ENCODE measurements at places on chromosomes 16 and 17.
A peak's percentile ranks its signal among the peaks of the same experiment; 100 is the strongest.

DNA sequence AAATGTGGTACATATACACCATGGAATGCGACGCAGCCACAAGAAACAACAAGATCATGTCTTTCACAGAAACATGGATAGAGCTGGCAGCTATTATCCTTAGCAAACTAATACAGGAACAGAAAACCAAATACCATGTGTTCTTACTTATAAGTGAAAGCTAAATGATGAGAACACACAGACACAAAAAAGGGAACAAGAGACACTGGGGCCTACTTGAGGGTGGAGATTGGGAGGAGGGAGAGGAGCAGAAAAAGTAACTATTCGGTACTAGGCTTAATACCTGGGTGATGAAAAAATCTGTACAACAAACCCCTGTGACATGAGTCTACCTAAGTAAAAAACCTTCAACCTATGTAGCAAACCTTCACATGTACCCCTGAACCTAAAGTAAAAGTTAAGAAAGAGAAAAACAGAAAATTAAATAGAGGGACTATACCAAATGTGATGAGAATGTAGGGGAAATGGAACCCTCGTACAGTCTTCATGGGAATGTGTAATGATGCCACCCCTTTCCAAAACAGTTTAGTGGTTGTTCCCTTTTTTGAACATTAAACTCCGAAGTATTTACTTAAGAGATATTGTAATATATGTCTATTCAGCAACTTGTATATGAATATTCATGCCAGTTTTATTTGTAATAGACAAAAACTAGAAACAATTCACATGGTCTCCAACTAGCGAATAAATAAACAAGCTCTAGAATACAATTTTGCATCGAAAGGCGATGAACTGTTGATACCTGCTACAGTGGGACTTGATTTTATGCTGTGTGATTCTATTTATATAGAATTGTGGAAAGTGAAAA lies 33.9 kb downstream of the AHSP start:
- DNase-seq: no peak

DNA sequence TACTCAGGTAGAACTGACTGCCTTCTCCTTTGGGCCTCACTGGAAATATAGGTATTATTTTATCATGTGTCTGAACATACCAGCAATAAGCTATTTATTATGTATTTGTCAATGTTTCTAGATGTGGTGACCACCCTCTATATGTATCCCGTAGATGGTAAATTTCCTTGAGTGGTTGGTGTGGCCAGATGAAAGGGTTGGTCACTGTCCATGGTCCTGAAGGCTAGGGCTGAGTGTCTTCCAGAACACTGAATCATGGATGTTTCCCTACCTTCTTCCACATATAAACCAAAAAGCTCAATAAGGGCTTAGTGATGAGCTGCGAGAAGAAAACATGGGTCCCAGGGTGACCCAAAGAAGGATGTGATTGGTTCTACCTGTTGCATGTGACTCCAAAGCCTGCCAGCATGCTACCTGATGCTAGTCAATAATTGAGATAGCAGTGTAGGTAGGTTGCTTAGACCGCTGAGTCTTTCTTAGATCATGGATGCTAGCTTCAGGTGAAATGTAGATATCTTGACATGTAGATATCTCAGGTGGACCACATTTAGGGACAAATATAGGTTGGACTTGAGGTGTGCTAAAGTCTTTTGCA lies 150.3 kb downstream of the ASIC2 start:
- DNase-seq: no peak

DNA sequence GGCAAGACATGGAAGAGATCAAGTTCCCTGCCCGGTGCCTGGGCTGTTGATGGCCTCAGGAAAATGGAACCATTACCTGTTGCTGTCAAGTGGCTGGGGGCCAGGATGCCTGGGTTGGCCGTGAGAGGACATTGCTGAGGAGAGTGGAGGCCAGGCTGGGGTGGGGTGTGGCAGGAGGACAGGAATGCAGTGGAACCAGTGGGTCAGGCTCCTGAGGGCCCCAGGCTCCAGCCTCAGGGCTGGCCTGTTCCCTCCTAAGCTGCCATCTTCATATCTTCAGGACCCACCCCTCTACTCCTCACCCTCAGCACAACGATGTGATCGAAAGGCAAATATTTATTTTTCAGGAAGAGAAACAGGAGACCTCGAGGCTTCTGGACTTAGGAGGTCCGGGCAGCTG lies 8.5 kb upstream of the YPEL3 start:
- no peak for DNase-seq

DNA sequence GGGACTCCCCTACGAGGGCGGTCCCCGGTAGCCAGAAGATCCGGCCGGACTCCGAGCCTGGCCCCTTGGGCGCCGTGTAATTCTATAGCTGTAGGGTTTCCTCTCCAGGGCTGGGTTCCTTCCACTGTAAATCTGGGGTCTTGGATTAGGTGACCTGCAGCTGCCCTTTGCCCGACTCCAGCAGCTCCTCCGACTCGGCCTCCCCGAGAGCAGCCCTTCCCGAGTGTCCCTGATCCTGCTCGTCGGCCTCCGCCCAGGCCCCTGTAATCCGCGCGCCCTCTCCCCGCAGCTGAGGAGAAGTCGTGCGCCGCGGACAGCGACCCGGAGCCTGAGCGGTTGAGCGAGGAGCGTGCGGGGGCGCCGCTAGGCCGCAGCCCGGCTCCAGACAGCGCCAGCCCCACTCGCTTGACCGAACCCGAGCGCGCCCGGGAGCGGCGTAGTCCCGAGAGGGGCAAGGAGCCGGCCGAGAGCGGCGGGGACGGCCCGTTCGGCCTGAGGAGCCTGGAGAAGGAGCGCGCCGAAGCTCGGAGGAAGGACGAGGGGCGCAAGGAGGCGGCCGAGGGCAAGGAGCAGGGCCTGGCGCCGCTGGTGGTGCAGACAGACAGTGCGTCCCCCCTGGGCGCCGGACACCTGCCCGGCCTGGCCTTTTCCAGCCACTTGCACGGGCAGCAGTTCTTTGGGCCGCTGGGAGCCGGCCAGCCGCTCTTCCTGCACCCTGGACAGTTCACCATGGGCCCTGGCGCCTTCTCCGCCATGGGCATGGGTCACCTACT lies 5.5 kb downstream of the TBX2 start:
- DNase-seq: no peak

GRCh38 chr16:17282247-17282646 lies 188.5 kb downstream of the XYLT1 start:
- no peak for DNase-seq

DNA sequence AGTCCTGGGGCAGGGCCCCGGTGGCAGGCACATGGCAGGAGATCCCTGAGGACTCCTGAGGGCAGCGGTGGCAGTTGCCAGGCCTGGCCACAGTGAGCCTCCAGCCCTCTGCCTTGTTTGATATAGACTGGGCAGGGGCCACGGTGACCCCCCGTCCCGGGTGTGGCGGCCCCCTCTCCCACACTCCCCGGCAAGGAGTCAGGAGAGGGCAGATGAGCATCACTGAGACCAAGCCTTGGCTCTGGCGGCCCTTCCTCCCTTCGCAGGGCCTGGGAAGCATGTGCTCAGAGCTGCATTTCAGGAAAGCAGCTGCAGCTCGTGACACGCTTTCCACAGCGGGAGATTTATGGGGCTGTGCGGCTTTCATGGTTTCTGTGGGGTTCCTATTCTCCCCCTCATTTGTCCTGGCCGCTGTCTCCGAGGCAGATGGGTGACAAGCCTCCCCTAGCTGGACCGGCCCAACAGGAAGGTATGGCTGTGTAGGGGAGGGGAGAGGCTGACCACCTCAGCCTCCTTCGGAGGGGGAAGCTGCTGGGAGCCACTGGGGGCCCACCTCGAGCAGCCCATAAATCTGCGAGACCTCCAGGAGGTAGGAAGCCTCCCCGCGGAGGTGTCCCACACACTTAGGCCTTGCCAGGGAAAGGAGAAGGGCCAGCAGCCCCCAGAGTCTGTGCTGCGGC lies 211.4 kb downstream of the NTN1 start:
- DNase-seq: no peak

DNA sequence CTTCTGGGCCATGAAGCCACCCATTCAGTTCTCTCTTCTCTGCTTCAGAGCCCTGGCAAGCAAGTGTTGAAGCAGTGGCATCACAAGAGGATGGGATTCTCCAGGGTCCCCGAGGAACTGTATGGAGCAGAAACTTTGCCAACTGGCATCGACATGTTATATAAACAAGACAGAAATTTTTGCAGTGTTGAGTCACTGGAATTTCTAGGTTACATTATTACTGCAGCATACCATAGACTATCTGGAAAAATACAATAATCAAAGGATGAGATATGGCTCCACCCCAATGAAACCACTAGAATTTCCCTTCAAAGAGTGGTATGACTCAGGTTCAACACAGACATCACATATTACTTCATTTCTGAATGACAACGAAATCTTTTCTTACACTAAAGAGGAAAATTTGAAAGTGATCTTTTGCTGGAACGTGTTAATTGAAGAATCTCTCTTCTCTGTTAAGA lies 343.0 kb upstream of the DYNLRB2 start:
- DNase-seq: no peak

- no peak for DNase-seq
These were observed 4.3 kb upstream of the CCL7 start for GRCh38 chr17:34265711-34266110.

DNA sequence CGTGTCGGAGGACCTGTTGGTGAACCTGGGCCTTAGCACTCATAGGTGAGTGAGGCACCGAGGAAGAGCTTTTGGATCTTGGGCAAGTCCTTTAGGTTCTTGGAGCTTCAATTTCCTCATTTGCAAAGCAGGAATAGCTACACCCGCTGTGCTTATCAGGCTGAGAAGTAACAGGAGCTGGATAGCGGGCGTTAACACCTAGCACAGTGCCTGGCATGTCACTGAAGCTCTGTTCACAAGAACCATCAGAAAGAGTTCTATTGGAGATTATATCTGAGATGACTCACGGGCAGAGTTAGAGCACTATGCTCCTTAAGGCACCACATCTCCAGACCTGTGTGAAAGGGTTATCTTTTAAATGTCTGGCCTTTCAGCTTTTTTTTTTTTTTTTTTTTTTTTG lies 12.8 kb downstream of the MEOX1 start:
- DNase-seq: no peak

- no peak for DNase-seq
These were observed 36.8 kb upstream of the BCAR1 start for GRCh38 chr16:75288181-75288580.

- DNase-seq: no peak
These were observed 11.7 kb downstream of the LDHD start for GRCh38 chr16:75104836-75105235.

- no peak for DNase-seq
These were observed 56.0 kb downstream of the CYB561 start for GRCh38 chr17:63390090-63390489.

DNA sequence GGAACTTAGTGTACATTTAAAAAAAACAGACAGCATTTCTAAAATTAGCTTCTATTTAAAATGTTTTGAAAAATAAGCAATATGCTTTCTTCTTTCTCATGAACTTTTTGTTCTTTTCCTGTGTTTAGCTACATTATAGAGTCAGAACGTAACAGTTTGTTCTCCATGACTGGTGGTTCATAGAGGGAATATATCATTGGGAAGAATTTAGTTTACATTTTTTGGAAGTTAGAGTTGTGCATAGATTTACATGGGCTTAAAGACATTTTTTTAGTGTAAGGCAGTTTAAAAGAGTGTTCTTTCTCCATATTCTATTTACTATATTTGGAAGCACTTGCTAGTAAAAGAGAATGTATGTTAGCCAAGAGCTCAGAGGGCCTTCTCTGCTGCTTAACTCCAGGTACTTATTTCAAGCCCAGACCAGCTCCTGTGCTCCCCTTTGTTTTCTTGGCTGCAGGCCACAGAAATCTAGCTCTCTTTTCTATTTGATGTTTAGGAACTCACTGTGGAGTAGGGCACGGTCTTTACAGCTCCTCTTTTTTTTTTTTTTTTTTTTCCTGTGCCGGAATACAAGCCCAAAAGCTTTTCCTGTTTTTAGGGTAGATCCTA lies 20.2 kb downstream of the AP2B1 start:
- no peak for DNase-seq

DNA sequence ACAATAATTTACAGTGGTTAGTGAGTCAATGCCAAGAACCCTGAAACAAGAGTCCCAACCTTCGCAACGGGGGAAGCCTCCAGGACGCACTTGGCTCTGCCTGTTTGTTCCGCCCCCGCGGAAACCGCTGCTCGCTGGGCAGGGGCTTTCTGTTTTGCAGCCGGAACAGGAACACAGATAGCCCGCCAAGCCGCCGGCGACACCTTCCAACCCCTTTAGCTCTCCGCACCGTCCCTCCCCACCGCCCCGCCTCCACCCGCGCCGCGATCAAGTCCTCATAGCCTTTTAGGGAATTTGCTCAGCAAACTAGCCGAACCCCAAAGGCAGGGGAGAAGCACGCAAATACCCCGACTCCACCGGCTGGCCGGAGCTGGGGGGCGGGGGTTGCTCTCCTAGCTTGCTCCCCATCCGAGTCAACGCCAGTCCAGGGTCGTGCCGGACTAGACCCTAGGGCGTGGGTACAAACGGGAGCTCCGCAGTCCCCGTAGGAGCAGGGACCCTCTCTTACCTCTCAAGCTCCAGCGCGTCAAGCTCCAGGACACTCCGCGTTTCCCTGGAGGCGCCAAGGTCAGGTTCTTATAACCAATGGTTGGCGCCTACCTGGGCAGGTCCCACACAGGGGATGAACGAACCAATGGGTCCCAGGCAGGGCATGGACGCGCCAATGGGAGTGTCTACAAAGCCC lies at the start of gene SLFN13:
Gene SLFN13, minus strand, starts transcription at position 553 of the 685 bp plus-strand sequence. CDS start 3,086 bp downstream, outside the sequence.
- peak; percentile 95 for DNase-seq

Measured in stimulated activated CD8-positive, alpha-beta memory T cell treated with anti-CD3 and anti-CD28 coated beads, Interleukin-7, amount 100 ng/mL, for 48 hours (primary cell).